ENCODE measurements at places on chromosomes 2 and 18.

GRCh38 chr2:23249348-23249747 is 135.6 kb upstream of the KLHL29 start:
- no peak for DNase-seq

- no peak for DNase-seq
Observed at GRCh38 chr2:212357606-212358005, 181.0 kb downstream of the ERBB4 start.

DNA sequence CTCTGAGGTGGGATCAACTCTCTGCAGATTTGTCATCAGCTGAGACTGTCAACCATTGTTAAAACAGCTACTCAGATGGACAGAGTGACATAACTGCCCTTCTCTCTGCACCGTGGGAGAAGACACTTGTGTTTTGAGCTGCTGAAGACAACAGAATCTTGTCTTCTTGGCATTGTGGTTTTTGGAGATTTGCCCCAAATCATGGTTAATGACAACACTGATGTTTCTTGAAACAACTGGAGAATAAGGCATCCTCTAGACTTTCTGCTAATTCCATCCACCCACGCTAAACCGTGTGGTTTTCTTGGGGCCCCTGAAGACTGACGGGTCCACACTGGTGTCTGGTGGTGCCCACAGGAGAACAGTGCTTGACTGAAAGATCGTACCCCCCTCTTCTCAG is 39.5 kb downstream of the SH3BP4 start:
- DNase-seq, result no peak

DNA sequence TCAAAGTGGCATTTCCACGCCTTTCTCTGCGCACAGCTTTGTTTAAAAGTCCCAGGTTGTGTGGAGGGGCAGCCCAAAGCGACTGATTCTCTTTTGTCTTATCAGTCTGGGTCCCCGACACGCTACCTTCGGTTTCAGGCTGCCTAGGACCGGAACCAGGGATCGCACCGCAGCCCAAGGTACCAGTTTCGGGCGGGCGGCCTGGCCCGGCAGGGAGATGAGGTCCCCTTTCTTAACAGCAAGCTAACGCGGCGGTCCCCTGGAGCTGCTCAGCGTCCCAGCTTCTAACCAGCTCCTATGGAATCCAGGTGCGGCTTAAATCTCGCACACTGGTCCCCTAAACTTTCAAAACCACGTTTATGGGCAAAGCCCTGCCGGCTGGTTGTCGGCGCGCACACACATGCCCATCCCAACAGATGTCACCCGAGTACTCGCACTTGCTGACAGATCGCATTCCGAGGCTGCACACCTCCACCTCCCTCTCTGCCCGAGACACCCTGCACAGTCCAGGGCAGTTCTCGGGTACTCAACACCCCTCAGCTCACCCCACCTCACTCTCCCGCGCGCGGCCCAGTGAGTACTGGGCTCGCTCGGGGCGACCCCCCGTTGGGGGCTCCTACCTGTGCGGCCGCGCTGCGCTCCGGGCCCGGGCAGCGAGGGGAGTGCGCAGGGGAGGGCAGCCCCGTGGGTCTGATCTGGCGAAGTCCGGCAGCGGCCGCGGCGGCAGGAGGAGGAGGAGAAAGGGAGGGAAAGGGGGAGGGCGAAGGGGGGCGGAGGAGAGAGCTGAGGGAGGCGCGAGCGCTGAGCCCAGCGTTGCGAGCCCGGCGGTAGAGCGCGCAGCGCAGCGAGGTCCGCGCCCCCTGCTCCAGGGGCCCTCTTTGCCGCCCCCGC is at the start of gene EFEMP1:
Gene EFEMP1 (minus strand): TSS at position 692 of the 891 bp plus-strand sequence. CDS start 1,342 bp downstream, outside the sequence.
- no peak for DNase-seq

DNA sequence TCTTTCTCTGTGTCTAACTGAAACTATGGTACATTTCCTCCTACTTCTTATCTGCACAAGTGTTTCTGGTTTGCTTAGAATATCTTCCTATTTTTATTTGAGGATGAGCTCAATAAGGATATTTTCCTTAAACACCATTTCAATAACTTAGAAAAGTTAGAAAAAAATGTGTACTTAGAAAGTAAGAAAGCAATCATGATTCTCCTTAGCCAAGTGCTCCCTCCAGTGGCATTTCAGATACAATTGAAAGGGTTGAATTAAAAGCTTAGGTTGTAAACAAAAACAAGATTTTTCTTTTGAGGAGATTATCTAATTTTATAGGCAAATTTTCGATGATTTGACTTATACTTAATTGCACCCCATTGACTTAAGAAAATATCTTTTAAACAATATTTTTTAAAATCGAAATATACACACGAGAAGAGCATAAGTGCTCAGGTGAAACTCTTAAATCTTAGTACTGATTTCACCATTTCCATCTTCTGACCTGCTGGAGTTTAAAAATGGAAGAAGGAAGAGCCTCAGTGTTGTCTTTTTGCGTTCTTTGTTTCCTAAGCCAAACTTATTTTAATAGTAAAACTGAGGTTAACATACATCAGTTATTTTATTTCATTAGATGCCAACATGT is 26.9 kb downstream of the C18orf63 start:
- no peak for DNase-seq

- no peak for DNase-seq
Observed at GRCh38 chr2:69709290-69709689, 32.6 kb upstream of the ANXA4 start.

- DNase-seq, result no peak
Observed at GRCh38 chr2:51553476-51553875, 521.5 kb upstream of the NRXN1 start.

DNA sequence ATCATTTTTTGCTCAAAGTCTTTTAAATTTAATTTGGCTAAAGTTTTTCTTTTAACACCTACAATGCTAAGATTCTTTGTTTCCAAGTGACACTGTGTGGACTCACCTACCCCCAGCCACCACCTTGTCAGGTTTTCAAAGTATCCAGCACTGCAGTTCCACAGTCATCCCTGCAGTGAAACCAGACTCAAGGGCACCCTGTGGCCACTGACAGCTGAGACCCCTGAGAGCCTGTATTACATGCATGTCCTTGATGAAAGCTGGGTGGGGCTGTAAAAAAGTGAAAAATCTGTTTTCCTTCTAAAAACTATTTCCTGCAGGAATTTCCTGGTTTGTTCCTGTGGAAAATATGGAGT is 19.9 kb downstream of the TPRKB start:
- DNase-seq, result no peak

DNA sequence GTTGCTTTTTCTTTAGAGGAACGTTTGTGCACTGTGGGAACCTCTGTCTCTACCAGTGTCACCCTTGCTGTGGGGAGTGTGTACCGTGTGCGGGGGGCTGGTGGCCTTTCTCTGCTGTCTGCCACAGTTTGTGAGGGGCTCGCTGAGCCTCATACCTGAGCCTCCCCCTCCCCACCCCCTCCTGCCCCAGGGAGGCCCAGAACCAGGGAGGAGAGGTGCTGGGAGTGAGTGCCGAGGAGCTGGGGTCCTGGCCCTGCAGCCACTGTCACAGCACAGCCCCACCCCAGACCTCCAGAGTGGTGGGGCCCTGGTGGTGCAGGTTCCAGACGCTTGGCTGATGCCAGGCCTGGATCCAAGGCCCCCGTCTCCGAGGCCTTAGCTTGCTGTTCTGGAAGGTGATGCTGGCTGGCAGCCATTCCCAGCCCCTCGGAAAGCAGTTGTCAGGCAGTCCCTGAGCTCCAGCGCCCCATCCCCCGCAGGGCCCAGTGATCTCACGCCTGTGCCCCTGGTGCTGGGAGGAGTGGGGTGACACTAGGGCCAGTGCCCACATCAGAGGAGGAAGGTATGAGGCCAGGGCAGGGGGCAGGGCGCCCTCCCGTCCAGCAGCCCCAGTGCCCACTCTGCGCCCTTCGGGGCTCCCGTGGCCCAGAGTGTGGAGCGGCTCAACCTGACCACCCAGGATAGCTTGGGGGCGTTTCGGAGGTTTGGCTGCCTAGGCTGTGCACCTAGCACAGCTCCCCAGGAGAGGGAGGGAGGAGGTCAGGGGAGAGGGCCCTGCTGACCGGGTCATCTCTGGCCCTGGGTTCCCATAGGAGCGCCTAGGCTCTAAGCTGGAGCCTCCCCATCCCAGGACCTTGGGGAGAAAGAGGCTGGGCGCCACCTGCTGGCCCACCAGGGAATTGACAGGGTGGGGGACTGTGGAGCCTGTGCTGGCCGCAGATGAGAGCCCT is 53.0 kb upstream of the ALPP start:
- DNase-seq, result no peak

DNA sequence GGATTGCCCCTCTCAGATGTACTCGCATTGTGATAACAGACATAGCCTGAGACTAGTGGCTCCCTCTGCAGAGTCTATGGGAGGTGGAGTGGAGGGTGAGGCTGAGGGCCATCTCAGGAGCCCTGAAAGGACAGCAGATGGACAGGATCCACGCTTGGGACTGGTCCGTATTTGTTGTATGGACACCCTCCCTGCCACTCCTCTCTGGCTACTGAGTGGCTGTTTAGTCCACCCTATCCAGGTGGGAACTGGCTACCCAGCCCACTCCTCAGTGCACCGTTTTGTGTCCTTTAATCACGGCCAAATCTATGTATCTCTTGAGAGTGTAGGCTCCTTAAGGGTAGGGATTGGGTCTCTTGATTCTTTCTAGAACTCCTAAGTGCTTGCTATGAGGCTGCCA is 4.5 kb upstream of the GLI2 start:
- DNase-seq, result no peak

- DNase-seq, result no peak
Observed at GRCh38 chr2:145038041-145038525, 518.2 kb upstream of the ZEB2 start.

DNA sequence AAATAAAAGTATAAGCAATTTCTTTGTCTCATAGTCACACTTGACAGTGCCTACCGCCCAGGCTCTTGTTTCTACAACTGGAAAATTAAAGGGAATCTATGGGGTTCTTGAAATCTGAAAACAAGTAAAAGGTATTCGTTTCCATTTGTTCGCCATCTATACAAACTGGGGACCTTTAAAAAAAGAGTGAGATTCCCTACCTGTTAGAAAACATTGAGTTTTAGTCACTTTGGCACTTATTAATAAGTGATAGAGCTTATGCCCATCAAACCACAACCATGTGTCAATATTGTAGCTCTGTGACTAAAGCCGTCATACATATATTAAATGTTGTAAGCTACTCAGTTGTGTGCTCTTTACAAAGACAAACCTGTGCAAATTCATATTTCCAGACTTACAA is 13.2 kb downstream of the FN1 start:
- no peak for DNase-seq

GRCh38 chr2:217834057-217834620 is 168.7 kb downstream of the TNS1 start:
- no peak for DNase-seq

DNA sequence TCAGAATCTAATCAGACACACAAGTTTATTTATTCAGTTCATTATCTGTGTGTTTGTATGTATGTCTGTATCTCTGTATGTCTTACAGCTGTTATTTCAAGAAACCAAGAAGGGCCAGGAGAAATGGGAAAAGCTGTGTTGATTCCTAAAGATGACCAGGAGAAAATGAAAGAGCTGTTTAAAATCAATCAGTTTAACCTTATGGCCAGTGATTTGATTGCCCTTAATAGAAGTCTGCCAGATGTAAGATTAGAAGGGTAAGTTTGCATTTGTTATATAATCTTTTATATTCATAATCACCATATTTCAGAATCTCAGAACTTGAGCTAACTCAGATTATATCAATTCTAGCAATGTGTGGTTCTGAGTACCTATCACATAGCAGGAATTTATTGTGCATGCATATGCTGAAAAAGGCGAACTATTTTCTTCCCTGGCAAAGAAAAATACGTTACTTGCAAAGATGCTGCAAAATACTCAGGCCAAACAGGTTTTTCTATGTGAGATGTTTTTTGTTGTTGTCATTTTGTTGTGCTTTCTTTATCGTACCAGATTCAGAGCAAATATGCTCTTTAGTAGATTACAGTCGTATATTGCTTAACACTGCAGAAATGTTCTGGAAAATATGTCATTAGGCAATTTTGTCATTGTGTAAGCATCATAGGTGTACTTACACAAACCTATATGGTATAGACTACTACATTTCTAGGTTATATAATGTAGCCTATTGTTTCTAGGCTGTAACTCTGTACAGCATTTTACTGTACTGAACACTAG is 268.7 kb downstream of the GALNT13 start:
- DNase-seq, result no peak

DNA sequence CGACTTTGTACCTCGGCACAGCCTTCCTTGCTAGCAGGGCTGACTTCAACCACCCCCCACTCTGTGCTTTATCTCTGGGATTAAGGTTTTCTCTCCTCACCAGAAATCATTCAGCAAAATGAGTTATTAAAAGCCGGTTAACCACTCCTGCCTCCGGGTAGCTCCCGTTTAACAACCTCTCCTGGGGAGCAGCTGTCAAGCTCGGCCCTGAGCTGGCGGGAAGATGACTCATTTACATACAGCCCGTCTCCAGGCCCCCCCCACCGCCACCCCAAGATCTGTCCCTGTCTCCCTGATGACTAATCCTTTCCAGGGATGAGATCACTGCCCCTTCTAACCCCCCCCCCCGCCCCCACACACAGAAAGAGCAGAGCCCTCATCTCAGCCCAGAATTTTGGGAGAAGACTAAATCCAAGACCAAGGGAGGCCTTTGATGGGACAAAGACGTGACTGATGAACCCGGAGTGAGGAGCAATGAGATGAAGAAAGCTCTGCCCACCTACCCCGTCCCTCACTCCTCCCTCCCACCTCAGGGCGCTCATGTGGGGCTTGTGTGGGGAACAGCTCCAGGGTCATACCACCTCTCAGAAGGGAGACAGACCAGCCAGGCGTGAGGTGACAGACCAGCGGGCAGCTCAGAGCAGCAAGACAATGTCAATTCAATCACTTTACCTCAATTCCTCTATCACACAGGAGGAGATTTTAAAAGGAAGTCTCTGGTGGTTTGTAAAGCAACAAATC is 131.4 kb downstream of the MSH2 start:
- no peak for DNase-seq

DNA sequence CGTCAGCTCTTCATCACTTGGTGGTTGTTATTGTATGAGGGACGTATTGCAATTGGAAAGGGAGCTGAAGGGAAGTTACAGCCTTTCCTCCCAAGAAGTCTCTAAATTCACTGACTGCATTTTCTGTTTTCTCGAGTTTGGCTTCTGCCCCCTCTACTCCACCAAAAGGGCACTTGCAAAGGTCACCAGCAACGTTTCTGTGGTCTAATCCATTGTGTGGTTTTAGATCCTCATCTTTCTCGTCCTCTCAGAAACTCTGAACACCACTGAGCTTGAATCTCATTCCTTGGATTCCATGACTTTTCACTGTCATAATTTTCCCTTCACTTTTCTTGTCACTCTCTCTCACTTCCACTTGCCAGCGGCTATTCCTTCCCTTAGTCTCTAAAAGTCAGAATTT is 308.0 kb downstream of the AFF3 start:
- DNase-seq, result no peak

- no peak for DNase-seq
Observed at GRCh38 chr2:127361929-127362885, 25.6 kb downstream of the MAP3K2 start.

- no peak for DNase-seq
Observed at GRCh38 chr2:131030478-131030971, 62.7 kb downstream of the FAM168B start.

- no peak for DNase-seq
Observed at GRCh38 chr2:108980076-108980475, 8.9 kb downstream of the EDAR start.
